ENCODE measurements at places on chromosomes 7 and 10.

DNA sequence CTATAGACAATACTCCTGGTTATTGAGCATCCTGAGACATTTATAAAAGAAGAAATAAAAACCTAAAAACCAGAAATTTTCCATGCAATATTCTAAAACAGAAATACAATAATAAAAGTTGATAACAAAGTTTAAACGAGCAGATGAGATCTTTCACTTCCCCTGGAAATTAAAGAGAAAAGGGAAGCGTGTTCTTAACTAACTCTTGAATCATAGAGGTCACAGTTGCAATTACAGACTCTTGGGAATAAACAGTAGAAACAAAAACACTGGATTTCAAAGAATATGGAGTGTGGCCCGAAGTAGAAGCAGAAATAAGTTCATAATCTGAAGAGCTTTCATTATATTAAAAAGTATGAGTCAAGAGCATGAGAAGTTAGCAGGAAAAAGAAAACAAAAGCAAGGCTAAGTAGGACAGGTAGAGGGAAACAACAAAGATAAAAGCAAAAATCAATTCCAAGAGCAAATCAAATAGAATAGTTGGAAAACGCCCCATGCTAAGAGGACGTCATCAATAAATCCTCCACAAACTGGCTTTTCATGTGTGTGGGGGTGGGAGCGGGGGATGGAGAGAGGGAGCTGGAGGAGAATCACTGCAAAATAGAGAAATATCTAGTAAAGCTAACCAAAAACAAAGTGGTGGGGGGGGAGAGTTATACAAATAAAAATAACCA, 55.2 kb upstream of the C10orf71 start:
- DNase-seq = no peak

DNA sequence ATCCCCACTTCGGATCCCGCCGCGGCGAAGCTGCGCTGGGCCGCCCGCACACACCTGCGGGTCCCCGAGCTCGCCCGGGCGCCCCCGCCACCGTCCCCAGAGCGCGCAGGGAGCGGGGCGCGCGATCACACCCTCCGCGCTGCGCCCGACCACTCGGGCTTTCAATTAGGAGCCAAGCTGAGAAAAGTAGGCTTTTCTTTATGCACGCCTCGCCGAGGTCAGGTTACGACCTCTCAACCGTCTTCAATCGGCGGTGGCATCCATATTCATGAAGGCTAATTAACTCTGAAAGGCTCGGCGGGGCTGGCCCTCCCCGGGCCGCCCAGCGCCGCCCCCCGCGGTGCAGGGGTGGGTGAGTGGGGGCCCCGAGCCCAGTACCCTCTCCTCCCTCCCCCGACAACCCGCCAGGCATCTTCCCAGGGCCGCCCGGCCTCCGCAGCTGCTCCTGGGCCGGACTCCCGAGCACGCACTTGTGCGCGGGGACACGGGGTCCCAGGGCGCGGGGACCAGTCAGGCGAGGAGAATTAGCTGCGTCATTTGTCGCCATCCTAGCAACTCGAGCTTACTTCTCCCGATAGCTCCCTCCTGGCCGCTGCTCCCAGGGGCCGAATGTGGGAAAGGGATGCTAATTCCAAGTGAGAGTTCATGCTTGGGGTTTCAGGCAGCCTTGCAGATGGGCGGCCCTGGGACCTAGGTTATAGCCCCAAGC, 155.5 kb upstream of the LYZL2 start:
- peak; percentile 42 for DNase-seq

DNA sequence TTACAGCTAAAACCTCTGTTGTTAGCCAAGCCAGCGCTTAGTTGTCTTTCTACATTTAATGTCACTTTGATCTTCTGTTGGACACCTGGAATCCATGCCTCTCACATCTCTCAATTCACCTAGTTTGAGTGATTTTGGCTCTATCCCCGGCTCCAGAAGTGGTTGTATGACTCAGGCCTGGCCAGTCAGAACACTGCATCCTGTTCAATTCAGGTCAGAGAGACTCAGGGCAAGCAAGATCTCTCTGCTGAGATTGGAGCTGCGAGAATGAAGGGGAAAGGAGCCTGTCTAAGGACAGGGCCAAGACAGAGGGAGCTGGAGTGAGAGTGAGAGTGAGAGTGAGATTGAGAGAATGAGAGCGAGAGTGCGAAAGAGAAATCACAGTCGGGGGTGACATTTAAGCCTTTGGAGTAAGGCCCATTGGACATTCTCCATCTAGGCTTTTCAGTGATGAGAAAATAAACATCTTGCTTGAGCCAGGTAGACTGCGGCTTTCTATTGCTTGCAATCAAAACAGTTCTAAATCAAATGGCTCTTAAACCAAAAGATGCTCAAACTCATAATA, 83.3 kb upstream of the DYNC1I1 start:
- no peak for DNase-seq

DNA sequence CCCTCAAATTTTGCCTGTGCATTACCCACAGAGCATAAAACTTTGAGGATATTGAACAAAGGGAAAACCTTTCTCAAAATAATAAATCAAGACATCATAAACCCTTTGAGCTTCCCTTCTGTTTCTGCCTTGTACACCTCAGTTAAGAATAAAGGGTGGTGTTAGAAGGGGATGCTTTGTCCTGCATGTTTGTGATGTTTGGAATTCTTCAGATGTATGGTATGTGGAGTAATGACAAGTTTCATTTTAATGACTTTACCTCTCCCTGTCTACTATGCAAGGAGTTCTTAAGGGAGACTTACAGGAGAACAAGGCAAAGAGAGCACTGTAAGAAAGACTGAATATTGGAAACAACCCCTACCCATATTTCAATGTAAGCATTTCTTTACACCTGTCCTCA, 99.2 kb downstream of the HECW1 start:
- no peak for DNase-seq

Data from naive thymus-derived CD8-positive, alpha-beta T cell (primary cell).